A673 (cell line): ENCODE measurements at places on chromosomes 12 and 14.

GRCh38 chr12:53626702-53627169, 554 bp upstream of the ATF7 start:
- peaks cover 20% of the 10 kb centered on the region for H3K4me1 ChIP-seq
- peak overlapping the region; percentile 55 for H3K4me3 ChIP-seq
- no peak for DNase-seq
- no peaks in the 10 kb centered on the region for H3K36me3 ChIP-seq

GRCh38 chr14:23544511-23545447, 6.8 kb downstream of the ZFHX2 start:
- H3K4me1 ChIP-seq: peaks cover under 1% of the 10 kb centered on the region
- peak; percentile 55 for DNase-seq
- no peak overlapping the region for H3K4me3 ChIP-seq
- H3K36me3 ChIP-seq: no peaks in the 10 kb centered on the region
- no peaks in the 10 kb centered on the region for H3K27me3 ChIP-seq

DNA sequence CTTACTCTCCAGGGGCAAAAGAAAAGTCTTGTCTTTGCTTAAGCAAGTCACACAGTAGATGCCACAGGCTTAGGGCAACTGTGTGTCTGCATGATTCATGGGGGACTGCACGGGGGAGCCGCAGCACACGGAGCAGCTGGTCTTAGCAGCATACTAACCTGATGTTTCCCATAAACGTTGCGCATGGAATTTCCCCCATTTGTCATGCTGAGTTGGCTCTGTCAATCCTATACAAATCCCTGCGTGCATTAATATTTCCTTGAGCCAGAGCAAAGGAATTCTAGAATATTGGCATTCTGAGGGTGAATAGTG, 71.2 kb downstream of the SAMD4A start:
- H3K27me3 ChIP-seq: no peaks in the 10 kb centered on the region
- H3K4me1 ChIP-seq: peaks cover 18% of the 10 kb centered on the region
- no peak overlapping the region for H3K27ac ChIP-seq

- H3K4me3 ChIP-seq: no peak overlapping the region
- H3K36me3 ChIP-seq: no peaks in the 10 kb centered on the region
- no peaks in the 10 kb centered on the region for H3K27me3 ChIP-seq
Measured at GRCh38 chr14:90555126-90556011, 158.5 kb downstream of the CALM1 start.

DNA sequence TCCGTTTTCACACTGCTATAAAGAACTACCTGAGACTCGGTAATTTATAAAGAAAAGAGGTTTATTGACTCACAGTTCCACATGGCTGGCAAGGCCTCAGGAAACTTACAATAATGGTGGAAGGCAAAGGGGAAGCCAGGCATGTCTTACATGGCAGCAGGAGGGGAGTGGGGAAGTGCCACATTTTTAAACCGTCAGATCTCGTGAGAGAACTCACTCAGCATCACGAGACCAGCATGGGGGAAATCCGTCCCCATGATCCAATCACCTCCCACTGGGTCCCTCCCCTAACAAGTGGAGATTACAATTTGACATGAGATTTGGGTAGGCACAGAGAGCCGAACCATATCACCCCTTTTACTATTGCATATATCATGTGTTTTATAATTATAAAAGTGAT, 2.0 kb upstream of the PIGH start:
- no peak overlapping the region for H3K4me3 ChIP-seq
- no peaks in the 10 kb centered on the region for H3K4me1 ChIP-seq
- H3K36me3 ChIP-seq: no peaks in the 10 kb centered on the region
- no peaks in the 10 kb centered on the region for H3K27me3 ChIP-seq
- DNase-seq: no peak
- no peak overlapping the region for H3K27ac ChIP-seq

GRCh38 chr14:85122690-85123089, 407.3 kb upstream of the FLRT2 start:
- DNase-seq: peak; percentile 50
- no peaks in the 10 kb centered on the region for H3K27me3 ChIP-seq
- H3K36me3 ChIP-seq: no peaks in the 10 kb centered on the region
- no peak overlapping the region for H3K4me3 ChIP-seq

DNA sequence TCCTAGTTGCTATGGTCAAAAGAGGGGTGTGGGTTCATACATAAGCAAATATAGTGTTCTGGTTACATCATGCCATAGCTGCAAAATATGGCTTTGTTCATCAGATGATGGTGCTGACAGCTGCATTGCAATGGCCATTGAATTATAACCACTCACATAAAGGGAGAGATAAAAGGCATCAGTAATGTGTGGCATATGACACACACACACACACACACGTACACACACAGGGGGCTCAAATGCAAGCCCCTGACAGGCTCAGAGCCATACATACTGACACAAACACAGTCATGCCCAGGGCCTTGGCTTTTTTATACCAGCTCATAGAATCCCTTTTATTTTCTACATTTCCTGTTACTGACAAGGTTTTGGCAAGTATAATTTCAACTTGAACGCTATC, 698.9 kb downstream of the BCL11B start:
- no peak overlapping the region for H3K27ac ChIP-seq
- DNase-seq: no peak
- no peaks in the 10 kb centered on the region for H3K4me1 ChIP-seq
- no peaks in the 10 kb centered on the region for H3K36me3 ChIP-seq

- no peak overlapping the region for H3K4me3 ChIP-seq
- no peaks in the 10 kb centered on the region for H3K4me1 ChIP-seq
- H3K36me3 ChIP-seq: no peaks in the 10 kb centered on the region
Measured at GRCh38 chr14:57725399-57726077, 140.4 kb downstream of the SLC35F4 start.

DNA sequence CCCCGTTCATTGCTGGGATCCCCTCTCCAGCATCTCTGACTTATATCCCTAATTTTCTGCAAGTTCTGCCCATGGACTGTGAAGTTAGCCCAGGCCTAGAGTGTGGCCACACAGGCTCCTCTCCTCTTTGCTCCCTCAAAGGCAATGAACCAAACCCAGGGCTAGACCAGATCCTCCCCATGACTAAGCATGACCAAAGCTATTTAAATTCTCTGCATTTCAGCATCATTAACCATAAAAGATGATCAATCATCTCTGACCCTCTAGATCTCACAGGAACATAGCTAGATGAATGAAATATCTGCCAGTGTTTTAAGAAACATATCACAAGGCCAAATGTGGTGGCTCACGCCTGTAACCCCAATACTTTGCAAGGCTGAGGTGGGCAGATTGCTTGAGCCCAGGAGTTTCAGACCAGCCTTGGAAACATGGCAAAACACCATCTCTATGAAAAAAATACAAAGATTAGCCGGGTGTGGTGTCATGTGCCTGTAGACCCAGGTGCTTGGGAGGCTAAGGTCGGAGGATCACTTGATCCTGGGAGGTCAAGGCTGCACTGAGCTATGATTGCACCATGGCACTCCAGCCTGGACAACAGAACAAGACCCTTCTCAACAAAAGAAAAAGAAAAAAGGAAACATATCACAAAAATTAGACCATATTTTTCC, 2.2 kb upstream of the KRT3 start:
- no peak overlapping the region for H3K4me3 ChIP-seq
- no peaks in the 10 kb centered on the region for H3K27me3 ChIP-seq
- DNase-seq: no peak
- peaks cover 9% of the 10 kb centered on the region for H3K4me1 ChIP-seq
- no peak overlapping the region for H3K27ac ChIP-seq

GRCh38 chr12:51216642-51217041, 1.2 kb downstream of the POU6F1 start:
- H3K4me1 ChIP-seq: peaks cover 7% of the 10 kb centered on the region
- no peaks in the 10 kb centered on the region for H3K27me3 ChIP-seq
- DNase-seq: no peak

DNA sequence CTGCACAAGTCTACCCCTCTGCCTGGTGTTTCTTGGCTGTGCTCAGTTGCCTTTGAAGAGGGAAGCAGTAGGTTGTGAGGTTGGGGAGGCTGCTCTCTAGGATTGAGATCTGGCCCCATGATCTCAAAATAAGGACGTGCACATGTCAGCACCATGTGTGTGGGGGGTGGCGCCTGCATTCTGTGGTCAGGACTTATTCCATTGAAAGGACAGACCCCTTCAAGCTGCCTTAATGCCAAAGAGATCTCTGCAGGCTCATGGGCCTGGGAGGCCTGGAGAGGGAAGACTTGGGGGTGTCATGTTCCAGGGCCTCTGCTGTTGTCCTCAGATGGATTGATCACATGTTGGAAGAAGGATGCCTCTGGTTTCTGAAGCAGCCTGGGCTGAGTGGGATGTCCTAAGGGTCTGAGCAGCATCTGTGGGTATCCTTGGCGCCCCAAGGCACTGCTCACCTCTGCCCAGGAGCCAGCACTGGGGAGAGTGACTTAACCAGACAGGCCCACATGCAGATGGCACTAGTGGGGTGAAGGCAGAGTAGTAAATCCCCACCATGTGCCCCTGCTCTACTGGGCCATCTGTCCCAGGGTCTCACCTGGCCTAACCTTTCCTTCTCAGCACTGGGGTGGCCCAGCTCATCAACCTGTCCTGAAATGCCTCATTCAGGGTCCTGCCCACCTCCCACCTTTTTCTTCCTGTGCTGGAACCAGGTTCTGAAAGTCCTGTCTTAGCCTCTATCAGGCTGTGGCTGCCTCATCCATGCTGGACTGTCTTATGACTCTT, 118.9 kb downstream of the ADGRD1 start:
- no peak overlapping the region for H3K4me3 ChIP-seq
- no peaks in the 10 kb centered on the region for H3K36me3 ChIP-seq
- H3K27me3 ChIP-seq: no peaks in the 10 kb centered on the region
- no peaks in the 10 kb centered on the region for H3K4me1 ChIP-seq
- H3K27ac ChIP-seq: no peak overlapping the region

GRCh38 chr12:110766311-110767154, 23.8 kb upstream of the PPP1CC start:
- DNase-seq: peak; percentile 76
- no peak overlapping the region for H3K27ac ChIP-seq
- H3K36me3 ChIP-seq: no peaks in the 10 kb centered on the region
- no peaks in the 10 kb centered on the region for H3K27me3 ChIP-seq
- peaks cover 9% of the 10 kb centered on the region for H3K4me1 ChIP-seq

GRCh38 chr14:33777681-33778080, 173.2 kb downstream of the EGLN3 start:
- no peak overlapping the region for H3K27ac ChIP-seq
- no peaks in the 10 kb centered on the region for H3K27me3 ChIP-seq
- H3K36me3 ChIP-seq: no peaks in the 10 kb centered on the region
- H3K4me3 ChIP-seq: no peak overlapping the region

- no peaks in the 10 kb centered on the region for H3K27me3 ChIP-seq
- DNase-seq: peak; percentile 80
- H3K4me1 ChIP-seq: no peaks in the 10 kb centered on the region
- H3K27ac ChIP-seq: no peak overlapping the region
Measured at GRCh38 chr12:121060149-121061001, 21.3 kb upstream of the OASL start.

GRCh38 chr12:121190523-121191031, 19.4 kb upstream of the P2RX4 start:
- no peak overlapping the region for H3K27ac ChIP-seq
- H3K36me3 ChIP-seq: no peaks in the 10 kb centered on the region
- no peaks in the 10 kb centered on the region for H3K4me1 ChIP-seq
- DNase-seq: peak; percentile 71
- no peaks in the 10 kb centered on the region for H3K27me3 ChIP-seq

DNA sequence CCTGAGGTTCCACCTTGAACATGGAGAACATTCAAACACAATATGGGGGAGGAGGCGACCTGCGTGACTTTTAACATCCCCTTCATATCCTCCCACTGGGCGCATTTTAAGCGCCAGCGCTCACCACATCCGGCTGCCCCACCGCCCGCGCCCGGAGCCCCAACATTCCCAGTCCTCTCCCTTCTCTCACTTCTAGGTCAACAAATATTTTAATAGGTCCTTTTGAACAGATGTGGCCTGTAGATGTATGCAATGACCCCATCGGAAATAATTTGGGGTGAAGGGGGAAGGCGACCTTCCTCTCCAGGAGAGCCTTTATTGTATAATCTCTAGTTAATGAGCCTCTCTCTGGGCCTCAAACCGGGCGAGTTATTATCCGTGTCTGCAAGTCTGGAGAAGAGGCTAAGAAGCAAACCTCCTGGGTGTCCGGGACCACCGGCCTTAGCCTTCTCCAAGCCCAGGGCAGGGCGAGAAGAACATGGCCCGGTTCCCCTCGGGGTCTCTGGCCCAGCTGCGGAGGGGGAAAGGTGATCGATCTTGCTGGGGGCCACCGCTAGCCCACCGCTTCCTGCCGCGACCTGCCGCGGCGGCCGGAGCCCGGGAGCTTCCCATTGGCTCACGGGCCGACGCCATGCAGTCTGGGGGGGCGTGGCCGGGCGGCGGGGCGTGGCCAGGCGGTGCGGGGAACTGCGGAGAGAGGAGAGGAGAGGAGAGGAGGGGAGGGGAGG, 83.2 kb upstream of the HMGA2 start:
- H3K4me3 ChIP-seq: peak overlapping the region; percentile 79
- peak; percentile 94 for DNase-seq
- H3K4me1 ChIP-seq: peaks cover 6% of the 10 kb centered on the region
- H3K36me3 ChIP-seq: no peaks in the 10 kb centered on the region
- peak overlapping the region; percentile 67 for H3K27ac ChIP-seq

DNA sequence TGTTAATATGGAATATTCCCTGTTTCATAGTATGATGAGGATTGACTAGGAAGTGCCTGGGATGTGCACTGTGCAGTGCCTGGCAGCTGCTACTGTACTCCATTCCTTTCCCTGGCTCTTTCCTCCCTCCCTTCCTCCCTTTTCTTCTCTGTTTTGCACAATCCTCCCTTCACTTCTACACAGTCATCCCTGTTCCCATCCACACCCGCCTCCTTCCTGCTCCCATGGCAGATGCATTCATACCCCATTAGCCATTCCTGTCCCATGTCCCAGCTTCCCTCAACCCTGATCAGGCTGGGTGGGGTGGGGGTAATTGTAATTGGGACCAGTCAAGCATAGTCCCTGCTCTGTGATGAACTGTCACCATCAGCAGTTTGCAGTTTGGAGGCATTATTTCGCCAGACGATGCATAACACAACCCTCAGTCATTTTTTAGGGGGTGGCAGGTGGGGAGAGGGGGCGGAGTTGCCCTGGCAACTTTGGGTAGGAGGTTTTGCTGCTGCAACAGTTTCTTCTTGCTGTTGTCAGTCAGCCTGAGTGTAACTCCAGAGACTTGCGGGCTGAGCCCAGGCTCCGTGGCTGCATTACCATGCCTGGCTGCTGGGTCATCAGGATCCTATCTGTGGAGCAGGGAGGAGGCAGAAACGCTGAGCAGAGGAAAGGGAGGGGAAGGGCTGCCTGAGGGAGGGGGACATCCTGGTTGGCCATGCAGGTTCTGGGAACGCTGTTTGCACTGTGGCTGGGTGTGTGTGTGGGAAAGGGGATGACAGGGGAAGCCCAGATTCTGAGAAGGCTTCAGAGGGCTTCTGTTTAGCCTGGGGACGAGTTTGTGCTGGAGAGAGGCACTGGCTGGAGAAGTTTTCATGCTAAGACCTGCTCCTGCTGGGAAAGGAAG, 4.1 kb upstream of the KRT84 start:
- H3K4me3 ChIP-seq: no peak overlapping the region
- H3K4me1 ChIP-seq: no peaks in the 10 kb centered on the region
- no peak overlapping the region for H3K27ac ChIP-seq
- no peak for DNase-seq
- H3K27me3 ChIP-seq: peaks cover 11% of the 10 kb centered on the region
